ENCODE measurements at places on chromosomes 11 and 22. TPM values are rescaled to one million over a fixed set of nuclear protein-coding genes. Genes with fewer than 3 reads are reported as not detected.

The OR8D4 gene
- not detected for total RNA-seq

The ZDHHC8 gene
- total RNA-seq = 14.1 TPM

The OR10G6 gene
- total RNA-seq = not detected

The FGF3 gene
- not detected for total RNA-seq

The MIAT gene
- 1.9 TPM for total RNA-seq

The CSNK2A3 gene
- total RNA-seq = 2.6 TPM

The ADM2 gene
- not detected for total RNA-seq

The MCHR1 gene
- total RNA-seq = not detected

The MPPED1 gene
- 0.29 TPM for total RNA-seq

The ZP1 gene
- total RNA-seq = 0.32 TPM

The CD6 gene
- 0.80 TPM for total RNA-seq

The MYOD1 gene
- total RNA-seq = not detected

The KCNK4 gene
- total RNA-seq = not detected

The CACNA1I gene
- total RNA-seq = 0.44 TPM

GRCh38 chr22:27170491-27170890, 513.1 kb downstream of the MIAT start:
- no peak for DNase-seq

- DNase-seq = no peak
These were observed 8.9 kb downstream of the TOM1 start for GRCh38 chr22:35308480-35309021.

DNA sequence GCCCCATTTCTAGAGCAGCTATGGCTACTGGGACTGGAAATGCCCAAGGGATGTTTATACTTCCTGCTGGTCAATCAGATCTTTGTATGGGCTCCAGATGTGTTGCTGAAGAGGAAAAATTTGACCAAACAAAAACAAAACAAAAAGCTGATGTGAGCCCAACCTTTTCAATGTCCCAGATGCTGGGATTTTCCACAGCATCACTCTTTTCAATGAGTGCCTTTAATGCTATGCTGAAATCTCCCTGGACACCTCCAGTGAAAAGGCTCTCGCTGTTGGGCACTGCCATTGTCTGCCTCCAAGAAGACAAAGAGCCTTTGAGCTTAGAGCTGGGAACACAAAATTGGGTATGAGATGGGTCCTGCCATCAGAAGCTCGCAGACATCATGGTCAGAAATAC, 671.9 kb downstream of the NTM start:
- DNase-seq = no peak

GRCh38 chr22:32737811-32738497, 63.6 kb upstream of the TIMP3 start:
- no peak for DNase-seq

GRCh38 chr11:93123351-93123898, 74.4 kb downstream of the SLC36A4 start:
- DNase-seq = no peak

- DNase-seq = no peak
These were observed 69.2 kb upstream of the RRM1 start for GRCh38 chr11:4025248-4025966.

DNA sequence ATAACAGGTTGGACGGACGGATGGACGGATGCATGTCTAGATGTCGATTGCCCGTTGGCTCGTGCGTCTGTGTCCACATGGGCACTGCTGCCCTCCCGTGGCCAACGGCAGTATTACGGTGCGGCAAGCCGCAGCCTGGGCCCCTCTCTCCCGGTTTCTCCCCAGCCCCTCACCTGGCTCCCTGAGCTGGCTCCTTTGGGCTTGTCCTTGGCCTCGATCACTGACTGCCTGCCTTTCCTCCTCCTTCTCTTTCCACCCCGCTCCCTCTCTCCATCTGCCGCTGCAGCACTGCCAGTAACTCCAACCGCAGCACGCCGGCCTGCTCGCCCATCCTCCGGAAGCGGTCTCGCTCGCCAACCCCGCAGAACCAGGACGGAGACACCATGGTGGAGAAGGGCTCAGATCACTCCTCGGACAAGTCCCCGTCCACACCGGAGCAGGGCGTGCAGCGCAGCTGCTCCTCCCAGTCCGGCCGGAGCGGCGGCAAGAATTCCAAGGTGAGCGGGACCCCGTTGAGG, 77.3 kb downstream of the SCN3B start:
- peak; percentile 68 for DNase-seq

GRCh38 chr22:30650508-30651116, 15.0 kb downstream of the SLC35E4 start:
- no peak for DNase-seq

DNA sequence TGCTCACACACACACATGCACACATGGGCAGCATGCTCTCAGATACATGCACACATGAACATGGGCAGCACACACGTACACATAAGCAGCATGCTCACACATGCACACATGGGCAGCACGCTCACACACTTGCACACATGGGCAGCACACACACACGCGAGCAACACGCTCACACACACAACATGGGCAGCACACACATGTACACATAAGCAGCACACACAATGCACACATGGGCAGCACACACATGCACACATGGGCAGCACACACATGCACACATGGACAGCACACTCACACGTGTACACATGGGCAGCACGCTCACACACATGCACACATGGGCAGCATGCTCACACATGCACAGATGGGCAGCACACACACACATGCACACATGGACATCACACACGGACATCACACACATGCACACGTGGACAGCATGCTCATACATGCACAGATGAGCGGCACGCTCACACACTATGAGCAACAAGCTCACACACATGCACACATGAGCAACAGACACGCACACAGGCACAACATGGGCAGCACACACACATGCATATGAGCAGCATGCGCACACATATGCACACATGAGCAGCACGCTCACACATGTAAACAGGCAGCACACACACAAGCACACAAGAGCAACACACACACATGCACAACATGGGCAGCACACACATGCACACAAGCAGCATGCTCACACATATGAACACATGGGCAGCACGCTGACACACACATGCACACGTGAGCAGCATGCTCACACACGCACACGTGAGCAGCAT, 43.0 kb downstream of the RTN4R start:
- DNase-seq = no peak

DNA sequence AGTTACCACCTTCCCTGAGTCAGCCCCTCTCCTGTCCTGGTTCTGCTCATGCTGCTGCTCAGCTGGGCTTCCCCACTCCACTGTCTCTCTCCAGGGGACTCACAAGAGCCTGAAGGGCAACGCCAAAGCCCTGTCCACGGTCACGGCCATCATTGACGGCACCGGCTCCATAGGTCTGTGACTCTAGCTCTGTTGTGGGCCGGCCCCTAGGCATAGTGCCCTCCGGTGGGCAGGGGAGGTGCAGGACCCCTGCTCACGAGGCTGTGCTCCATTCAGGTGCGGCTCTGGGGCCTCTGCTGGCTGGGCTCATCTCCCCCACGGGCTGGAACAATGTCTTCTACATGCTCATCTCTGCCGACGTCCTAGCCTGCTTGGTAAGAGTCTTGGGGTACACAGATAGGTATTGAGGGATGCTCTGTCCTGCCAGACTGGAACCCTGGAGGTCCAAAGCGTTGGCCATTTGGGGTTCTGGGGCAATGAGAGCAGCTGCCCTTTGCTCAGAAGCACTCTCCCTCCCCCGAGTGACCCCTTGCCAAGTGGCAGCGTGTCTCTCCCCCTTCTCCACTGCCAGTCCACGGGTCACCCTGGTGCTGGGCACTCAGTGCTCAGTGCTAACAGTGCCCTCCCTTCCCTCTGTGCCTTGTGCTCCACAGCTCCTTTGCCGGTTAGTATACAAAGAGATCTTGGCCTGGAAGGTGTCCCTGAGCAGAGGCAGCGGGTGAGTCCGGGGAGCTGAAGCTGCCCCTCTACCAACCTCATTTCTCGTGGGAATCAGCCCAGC, 22.4 kb downstream of the SLC37A2 start:
- DNase-seq = no peak

DNA sequence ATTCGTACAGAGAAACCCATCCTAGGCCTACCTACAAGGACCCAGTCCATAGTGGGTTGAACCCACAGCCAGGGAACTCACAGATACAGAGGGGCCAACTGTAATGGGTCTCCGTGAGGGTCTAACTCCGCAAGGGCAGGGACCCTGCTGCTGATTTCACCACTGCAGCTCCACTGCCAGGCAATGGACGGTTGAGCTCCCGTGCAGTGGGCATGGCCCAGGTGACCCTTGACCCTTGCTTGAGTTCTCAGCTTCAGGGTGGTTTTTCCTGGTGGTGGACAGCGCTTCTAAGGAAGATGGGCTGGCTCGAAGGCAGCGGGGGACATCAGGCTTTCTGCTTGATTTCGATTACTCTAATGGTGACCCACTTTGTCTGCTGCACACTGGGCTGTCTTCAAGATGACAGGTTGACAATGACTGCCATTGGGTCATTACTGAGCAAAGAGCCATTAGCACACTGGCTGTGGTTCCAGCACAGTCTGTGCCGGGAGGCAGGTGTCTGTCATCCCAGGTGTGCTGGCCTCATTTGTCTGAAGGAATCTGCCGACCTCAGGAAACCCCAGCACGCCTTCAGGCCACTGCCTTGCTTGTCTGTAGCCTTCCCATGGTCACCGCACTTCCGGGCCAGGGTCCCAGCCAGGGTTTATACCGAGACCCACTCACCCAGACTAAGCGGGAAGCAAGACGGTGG, 3.7 kb upstream of the GAL start:
- DNase-seq = no peak

GRCh38 chr11:7186676-7187075, 65.0 kb upstream of the SYT9 start:
- no peak for DNase-seq

- peak; percentile 97 for DNase-seq
These were observed at the start of gene IRF7 for GRCh38 chr11:615504-616319. IRF7 (minus strand) TSS chr11:615950; CDS start chr11:615364, 586 bp downstream.

GRCh38 chr22:38941488-38941987, 15.9 kb upstream of the APOBEC3A start:
- peak; percentile 16 for DNase-seq

DNA sequence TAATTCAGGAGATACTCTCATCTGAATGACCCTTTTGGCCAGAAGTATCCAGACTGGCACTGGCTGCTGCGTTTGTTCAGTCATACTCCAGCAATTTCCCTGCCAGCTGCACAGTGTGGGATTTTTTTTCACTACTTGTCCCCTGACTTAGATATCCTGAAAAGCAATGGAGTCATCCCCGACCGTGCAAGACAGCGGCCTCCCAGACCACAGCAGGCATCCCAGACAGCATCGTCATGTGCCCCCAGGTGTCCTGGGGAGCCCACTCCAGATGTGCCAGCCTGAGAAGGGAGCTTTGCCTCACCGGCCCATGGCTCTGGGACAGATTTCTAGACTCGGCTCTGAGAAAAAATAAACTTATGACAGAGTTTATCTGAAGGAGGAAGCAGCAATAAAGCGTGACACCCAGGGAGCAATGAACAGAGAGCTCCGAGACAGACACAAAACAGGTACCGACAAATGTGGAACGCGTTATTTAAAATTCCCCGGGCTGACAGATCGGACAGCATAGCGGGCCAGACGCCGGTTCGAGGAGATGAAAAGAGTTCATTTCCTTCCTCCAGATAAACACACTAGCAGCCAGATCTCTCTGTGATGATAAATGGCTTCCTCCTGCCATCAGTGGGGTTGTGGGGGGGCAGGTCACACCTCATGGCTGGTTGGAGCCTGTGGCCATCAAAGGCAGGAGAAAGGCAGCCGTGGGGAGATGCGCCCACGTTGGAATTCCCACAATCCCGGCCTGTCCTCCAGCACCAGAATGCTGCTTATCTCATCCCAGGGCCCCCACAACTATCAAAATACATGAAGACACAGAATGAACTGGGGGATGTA, 106.4 kb upstream of the FGF3 start:
- no peak for DNase-seq

GRCh38 chr11:126485021-126485792, 129.7 kb downstream of the ST3GAL4 start:
- DNase-seq = no peak

- DNase-seq = no peak
These were observed 1147.8 kb downstream of the JRKL start for GRCh38 chr11:97537407-97538150.

DNA sequence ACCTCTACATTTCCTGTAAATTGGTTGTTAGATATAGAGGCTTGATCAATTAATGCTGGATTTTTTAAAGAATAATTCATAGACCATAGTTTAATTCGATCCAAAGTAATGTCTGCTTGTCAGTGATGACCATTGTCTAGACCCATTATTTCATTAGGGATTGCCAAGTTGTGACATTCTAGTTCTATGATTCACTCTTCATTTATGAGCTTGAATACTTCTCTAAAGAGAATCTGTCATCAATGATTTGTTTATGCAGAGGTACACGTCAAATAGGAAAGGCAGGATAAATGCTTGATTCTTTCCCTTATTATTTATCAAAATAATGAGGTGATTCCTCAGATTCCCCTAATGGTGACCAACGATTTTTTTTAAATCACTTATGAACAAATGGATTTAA, 24.0 kb upstream of the ROBO3 start:
- DNase-seq = no peak

GRCh38 chr11:110818032-110818687, 105.9 kb upstream of the ARHGAP20 start:
- no peak for DNase-seq

GRCh38 chr11:17343907-17344306, 7.7 kb upstream of the NCR3LG1 start:
- no peak for DNase-seq

DNA sequence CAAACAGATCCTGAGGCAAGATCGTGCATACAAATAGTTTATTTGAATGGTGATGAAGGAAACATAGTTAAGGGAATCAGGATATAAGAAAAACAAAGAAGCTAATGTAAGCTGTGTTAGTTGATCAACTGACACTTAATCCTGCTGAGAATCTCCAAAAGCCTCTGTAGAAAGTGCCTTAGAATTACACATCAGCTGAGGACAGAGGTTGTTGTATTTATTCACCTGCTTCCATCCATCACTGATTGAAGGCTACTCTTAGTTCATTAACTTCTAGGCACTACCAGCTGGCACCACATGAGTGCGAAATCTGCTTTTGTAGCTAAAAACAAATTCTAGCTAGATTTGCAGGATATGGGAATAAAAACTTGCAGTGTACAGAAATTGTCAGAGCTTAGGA, 1082.0 kb upstream of the CNTN5 start:
- no peak for DNase-seq

- no peak for DNase-seq
These were observed 14.1 kb upstream of the NUP50 start for GRCh38 chr22:45149671-45150070.

DNA sequence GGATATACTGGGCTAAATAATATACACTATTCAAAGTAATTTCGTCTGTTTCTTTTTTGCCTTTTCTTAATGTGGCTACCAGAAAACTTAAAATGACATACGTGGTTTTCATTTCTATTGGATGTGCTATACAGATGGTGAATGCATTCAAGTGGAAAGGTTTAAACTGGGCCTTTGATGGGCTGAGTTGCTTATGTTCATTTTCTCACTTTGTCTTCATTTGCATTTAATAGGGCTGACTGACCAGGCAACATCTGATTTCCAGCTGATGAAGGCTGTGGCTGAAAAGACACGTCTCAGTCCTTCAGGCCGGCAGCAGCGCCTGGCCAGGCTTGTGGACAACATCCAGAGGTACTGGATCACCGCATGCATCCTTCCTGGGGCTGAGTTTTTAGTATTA, 27.9 kb downstream of the PIWIL4 start:
- DNase-seq = no peak

- no peak for DNase-seq
These were observed 43.2 kb upstream of the VPREB1 start for GRCh38 chr22:22201185-22201929.

Measured in breast epithelium (tissue), 4 donors.